ENCODE measurements at places on chromosomes 2 and 18.

- no peak for DNase-seq
These were observed 243.6 kb downstream of the IRS1 start for GRCh38 chr2:226556050-226556449.

GRCh38 chr18:79400591-79401381 lies 5.1 kb downstream of the NFATC1 start:
- no peak for DNase-seq

- DNase-seq, result no peak
These were observed 14.4 kb upstream of the VRK2 start for GRCh38 chr2:58032016-58032763.

GRCh38 chr2:189514104-189514503 lies 66.5 kb downstream of the SLC40A1 start:
- no peak for DNase-seq

GRCh38 chr2:21356086-21356856 lies 232.5 kb downstream of the TDRD15 start:
- DNase-seq, result no peak

DNA sequence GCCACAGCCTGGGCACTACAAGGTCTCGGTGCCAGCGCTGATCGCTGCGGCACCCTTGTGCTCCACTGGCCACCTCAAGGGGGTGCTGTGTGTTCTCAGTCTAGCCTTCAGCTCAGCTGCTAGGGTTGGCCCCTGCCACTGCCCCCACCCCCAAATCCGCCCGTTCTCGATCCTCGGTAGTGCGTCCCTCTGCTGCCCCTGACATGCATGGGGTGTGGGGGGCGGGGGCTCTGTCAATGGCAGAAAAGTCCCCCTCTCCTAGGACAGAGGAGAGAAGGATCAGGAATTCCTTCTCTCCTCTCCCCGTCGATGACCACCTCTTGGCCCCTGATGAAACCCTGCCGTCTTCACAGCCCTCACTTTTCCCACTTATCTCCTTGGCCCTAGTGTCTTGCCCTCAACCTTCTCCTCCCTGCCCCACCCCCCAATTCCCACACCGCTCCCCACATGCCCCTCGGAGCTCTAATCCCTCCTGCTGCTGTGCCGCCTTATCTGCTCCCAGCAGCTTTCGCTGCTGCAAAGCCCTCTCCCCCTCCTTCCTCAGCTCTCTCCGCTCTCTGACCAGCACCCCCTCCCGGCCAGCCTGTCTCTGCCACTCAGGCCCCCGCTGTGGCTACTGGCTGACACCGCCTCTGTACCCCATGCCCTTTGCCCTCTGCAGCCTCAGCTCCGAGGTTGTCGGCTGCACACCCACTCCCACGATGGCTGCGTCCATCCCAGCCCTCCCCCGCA lies 4.3 kb upstream of the ASIC4 start:
- DNase-seq, result no peak

DNA sequence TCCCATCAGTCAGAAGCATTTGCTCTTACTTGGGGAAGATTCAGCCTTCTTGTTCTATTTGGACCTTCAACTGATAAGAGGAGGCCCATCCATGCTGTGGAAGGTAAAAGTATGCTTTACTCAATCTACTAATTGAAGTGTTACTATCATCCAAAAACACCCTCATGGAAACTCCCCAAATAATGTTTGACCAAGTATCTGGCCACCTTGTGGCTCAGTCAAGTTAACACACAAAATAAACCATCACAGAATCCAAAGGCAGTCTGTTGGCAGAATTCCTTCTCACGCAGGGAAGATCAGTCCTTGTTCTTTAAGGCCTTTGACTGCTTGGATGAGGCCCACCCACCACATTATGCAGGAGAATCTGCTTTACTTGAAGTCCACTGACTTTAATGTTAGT lies 531.2 kb upstream of the SMIM21 start:
- DNase-seq, result no peak

GRCh38 chr2:1742681-1743395 lies 1.5 kb downstream of the PXDN start:
- no peak for DNase-seq

DNA sequence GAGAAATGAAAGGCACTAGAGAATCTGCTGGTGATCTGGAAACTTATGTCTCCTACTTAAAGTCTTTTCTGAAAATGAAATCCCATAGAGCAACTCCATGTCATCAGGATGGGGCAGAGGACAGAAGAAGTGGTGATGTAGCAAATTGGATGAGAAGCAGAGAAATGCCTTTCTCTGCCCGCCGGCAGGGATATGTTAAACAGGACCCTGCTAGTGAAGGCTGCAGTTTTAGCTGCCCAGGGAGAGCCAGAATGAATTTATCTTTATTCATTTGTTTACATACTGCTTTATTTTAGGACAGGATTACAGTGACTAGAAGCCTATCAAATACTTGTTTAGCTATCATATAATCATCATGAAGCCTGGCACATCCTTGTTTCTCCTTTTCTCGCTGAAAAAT lies 247.0 kb downstream of the DOK6 start:
- DNase-seq, result no peak

DNA sequence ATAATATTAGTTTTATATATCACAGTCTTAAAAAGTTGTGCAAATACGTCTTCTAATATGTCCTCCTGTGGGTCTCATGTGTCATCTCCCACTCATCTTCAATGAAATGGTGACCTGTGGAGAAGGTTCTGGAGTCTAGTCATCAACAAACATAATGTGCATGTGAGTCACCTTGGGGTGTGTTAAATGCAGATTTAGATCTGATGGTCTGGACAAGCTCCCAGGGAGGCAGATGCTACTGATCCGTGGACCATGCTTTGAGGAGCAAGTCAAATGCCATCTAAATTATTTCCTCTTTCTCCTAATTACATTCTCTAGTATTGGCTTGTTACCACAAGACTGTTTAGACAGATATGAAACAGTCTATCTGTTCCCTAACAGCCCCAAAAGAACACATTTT lies 210.9 kb downstream of the CD226 start:
- DNase-seq, result no peak

DNA sequence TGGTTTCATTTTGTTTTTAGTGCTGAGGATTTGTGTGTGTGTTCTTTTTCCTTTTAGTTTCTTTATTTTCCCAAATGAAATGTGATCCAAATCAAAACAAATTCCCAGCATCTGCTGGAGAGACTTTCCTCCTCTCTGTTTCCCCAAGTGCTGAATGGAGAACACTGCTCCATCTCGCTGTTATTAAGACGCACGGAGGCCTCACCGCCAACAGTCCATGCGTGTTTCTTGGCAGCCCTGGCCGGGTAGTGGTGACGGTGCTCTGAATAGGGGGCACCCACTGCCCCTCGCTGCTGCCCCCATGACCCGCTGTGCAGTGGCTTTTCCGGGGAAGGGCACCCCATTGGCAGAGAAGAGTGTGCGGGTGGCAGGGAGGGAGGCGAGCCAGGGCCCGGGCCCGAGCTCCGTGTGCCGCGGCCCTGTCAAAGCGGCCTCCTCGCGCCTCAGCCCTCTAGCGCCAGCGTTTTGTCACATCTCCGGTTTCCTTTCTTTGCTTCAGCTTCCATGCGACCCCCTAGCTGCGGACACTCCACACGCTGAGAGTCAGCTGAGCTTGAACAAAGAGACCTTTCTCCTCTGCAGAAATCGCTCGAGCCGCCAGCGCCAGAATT lies 473.7 kb upstream of the SALL3 start:
- DNase-seq, result no peak

GRCh38 chr2:10448576-10449485 lies 704 bp upstream of the ODC1 start:
- peak; percentile 93 for DNase-seq

DNA sequence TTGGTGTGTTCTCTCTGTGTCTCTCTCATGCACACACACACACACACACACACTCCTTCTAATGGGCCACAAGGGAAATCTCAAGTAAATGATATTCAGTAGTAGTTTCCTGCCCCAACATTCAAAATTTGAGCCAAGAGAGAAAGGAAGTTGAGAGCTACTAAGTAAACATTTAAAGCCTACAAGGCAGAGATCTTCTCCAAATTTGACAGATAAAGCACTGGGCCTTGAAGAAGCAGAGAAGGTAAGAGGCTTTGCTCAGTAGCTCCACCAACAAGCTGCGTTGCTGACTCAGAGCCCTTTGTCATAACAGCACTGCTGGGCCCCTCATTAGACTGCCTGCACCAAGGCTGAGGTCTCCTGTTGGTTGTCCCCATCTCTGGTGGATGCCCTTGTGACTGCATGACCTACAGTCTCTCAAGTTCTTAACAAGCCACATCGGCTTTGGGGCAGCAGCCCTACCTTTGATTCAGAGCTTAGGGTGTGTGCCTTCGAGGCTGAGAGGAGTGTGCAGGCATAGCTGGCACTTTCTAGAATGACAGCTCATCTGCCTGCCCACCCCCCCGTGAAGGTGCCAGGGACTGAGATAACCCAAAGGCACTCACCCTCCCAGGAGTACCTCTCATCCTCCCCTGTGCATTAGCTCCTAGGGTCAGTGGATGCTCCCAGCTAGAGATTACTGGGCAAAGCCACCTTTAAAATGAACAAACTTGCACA lies 32.3 kb upstream of the NEB start:
- peak; percentile 11 for DNase-seq

DNA sequence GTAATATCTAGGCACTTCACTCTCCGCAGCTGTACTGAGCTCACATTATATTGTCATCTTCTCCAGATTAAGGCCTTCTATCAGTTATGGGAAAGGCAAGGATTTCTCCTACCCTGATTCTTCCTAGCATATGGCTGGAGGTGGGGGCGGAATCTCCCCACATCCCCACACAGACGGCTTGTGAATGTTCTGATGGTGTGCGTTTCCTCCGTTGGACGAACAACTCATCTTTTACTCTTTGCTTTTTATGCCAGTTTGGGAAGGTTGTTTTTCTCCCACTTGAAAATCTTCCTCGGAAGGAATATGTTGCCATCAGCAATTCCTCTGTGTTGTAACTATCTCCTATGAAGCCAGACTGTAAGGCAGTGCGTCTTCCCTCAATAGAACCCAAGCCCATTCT lies 24.3 kb downstream of the KLHL29 start:
- no peak for DNase-seq

GRCh38 chr2:19857100-19857499 lies 44.7 kb downstream of the TTC32 start:
- no peak for DNase-seq

GRCh38 chr2:45729753-45730512 lies 78.5 kb downstream of the PRKCE start:
- DNase-seq, result no peak

GRCh38 chr2:145304501-145304900 lies 784.6 kb upstream of the ZEB2 start:
- no peak for DNase-seq

- DNase-seq, result no peak
These were observed 162.1 kb upstream of the XIRP2 start for GRCh38 chr2:166725927-166726924.

GRCh38 chr2:84516234-84516986 lies at the start of gene DNAH6:
TSS of gene DNAH6 (plus strand) at chr2:84516498. CDS start at chr2:84517827, 1,329 bp downstream.
- DNase-seq, result peak; percentile 74

DNA sequence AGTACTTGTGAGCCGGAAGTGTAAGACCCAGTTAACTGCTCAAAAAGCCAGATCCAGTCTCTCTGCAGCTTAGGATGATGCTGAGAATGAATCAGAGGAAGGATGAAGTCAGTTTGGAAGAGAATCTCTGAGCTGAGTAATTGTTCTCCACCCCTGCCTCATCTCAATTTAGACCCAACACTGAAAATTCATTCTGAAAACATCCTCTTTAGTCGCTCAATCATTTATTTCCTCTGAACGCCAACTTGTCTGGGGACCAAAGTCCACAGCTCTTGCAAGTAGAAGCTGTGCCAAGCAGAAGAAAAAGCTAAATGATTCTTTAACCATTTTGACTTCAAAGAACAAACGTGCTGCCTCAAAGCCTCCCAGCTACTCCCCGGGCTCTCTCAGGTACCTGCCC lies 177.1 kb upstream of the KLHL29 start:
- no peak for DNase-seq

GRCh38 chr18:5284808-5285207 lies 10.7 kb downstream of the ZBTB14 start:
- no peak for DNase-seq

GRCh38 chr2:67776276-67776675 lies 286.5 kb downstream of the C1D start:
- DNase-seq, result no peak
